ENCODE measurements at places on chromosomes 11 and 22.
A peak's percentile ranks its signal among the peaks of the same experiment; 100 is the strongest.

- no peak for DNase-seq
Measured at GRCh38 chr11:116535994-116536393, 236.8 kb downstream of the BUD13 start.

DNA sequence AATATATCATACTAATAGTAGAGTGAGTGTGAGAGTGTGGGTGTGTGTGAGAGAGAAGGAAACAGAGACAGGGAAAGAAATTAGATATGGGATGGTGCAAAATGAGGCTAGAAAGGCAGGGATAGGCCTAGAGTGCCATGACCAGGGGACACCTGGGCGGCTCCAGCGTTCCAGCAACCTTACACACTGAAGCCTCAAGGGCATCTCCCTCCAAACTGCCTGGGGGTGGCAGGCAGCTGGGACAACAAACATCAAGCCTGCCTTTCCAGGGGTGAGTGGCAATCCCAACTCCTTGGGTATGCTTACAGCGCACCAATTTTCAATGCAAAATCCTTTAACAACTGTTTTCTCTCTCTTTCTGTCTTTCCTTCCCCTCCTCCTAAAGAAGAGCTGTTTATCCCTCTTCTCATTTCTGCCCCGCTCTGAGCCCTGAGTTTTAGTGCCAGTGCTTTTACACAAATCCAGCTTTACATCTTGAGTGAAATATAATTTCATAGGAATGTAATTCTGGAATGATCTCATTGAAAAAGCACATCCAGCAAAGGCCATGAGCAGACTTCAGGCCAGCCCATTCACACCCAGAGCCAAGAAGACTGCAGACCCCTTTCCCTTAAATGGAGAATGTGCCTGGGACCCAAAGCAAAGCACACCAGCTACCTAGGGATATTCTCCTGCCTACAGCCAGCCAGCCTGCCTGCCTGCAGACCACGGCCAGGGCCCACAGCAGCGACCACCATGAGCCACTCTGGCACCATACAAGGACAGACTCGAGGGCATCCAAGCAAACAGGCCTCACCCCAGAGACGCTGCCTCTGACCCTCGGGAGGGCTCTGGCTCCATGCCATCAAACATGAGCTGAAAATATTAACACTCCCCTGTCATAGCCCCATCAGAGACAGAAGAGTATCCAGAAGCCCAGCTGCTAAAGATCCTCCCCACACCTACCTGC lies 90.3 kb downstream of the RPL27A start:
- no peak for DNase-seq

DNA sequence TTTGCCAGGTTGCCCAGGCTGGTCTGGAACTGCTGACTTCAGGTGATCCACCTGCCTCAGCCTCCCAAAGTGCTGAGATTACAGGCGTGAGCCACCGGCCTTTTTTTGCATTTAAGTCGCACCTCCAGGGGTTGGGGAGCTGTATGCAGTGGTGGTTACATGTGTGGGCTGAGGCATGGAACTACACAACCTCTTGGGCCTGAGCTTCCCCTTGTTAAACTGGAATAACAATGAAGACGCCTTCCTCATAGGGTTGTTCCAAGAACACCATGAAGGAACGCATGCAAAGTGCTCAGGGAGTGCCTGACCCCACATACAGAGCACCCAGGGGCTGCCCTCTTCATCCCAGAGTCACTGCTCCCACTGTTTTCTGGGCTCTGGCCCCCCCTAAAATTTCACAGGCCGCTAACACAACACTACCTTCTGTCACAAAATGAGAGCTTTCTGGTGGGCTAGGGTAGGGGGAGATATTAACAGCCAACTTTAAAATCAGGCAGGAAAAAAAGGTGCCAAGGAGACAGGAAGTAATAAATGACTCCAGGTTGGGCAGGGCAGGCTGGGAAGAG lies 1.3 kb upstream of the FAM118A start:
- no peak for DNase-seq

DNA sequence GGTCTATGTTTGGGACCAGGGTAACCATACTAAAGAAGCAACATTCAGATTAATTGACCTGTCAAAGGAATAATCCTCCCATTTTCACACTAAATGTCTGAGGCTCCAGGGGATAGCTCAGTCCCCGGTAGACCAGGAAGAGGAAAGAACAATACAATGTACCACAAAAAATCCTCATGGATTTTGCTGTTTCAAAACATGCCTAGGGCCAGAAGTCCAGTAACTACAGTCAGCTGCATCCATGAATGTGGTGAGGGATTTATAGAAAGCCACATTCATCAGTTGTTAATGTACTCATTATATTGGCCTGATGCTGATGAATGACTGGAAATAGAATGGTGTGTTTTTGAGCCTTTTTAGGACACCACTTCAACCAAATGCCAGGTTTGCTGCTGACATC lies 6.9 kb upstream of the ETS1 start:
- DNase-seq = no peak

GRCh38 chr11:94602430-94603372 lies 35.5 kb downstream of the PIWIL4 start:
- peak; percentile 43 for DNase-seq

GRCh38 chr11:72313912-72314598 lies 70.1 kb upstream of the PHOX2A start:
- no peak for DNase-seq

GRCh38 chr11:95739108-95739938 lies 50.3 kb downstream of the FAM76B start:
- no peak for DNase-seq

- DNase-seq = no peak
Measured at GRCh38 chr11:36093548-36093947, 149.7 kb downstream of the LDLRAD3 start.

- DNase-seq = no peak
Measured at GRCh38 chr22:29693671-29694070, 26.1 kb upstream of the CABP7 start.

DNA sequence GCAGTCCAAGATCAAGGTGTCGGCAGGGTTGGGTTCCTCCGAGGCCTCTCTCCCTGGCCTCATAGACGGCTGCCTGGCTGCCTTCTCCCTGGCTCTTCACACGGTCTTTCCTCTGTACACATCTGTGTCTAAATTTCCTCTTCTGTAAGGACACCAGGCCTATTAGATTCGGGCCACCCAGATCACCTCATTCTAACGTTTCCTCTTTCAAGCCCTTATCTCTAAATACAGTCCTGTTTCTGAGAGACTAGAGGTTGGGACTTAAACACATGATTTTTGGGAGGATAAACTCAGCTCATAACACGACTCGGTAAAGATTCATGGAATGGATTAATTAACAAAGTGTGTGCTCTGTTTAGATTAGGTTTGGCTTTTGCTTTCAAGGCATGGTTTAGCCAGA lies 136.0 kb upstream of the SORL1-AS1 start:
- DNase-seq = no peak

DNA sequence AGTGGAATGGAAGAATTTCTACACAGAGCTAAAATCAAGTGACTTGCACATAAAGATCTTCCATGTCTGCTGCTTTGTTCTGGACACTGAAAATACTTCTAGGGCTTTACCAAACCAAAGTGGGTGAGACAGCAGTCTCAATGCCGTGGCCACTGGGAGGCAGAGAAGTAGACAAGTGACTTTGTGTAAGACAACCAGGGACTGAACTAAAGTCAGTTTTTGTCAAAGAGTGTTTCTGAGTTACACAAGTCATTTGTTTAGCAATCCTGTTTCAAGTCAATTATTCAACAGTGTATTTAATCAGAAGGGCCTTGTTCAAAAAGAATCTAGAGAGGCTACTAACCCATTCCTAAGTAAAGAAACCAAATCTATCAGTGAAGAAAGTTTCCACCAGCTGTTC lies 46.6 kb downstream of the TCP11L1 start:
- DNase-seq = no peak

GRCh38 chr11:77669848-77670511 lies 32.4 kb upstream of the CLNS1A start:
- DNase-seq = peak; percentile 1

GRCh38 chr11:81839976-81840375 lies 893.7 kb downstream of the FAM181B start:
- no peak for DNase-seq

GRCh38 chr11:7894251-7894650 lies 36.8 kb downstream of the OR10A6 start:
- no peak for DNase-seq

DNA sequence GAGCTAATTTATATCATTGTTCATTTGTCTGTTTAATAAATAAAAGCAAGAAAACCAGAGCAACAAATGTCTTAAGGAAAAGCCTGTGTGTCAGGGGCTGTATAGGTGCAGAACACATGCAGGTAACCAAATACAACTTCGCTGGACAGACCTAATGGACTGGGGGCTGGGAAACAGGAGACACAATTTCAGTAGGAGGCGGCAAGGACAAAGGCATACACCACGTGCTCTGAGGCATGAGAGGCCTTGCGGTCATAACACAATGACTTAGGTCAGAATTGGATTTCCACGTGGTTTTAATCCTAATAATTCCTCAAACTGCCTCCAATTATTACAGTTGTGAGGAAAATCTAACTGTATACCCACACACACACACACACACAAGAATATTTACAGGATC lies 8.7 kb upstream of the GLB1L3 start:
- DNase-seq = no peak

DNA sequence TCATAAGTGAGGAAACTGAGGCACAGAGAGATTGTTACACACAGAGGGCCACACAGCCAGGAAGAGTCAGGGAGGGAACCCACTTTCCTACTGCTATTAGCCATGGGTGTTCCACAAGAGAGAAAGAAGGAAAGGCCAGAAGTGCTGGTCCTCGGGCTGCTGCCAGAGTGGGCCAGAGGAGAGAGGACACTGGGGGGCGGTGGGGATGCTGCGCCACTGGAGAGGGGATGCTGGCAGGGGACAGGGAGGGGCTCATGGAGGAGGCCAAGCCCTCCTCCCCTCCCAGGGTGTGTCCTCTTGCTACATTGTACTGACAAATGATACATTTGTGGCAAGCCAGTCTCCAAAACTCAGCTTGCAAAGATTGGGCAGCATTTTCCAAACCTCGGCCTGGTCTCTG lies 9.9 kb downstream of the IL10RA start:
- no peak for DNase-seq

- DNase-seq = no peak
Measured at GRCh38 chr22:19579115-19579811, 55.1 kb upstream of the CLDN5 start.

DNA sequence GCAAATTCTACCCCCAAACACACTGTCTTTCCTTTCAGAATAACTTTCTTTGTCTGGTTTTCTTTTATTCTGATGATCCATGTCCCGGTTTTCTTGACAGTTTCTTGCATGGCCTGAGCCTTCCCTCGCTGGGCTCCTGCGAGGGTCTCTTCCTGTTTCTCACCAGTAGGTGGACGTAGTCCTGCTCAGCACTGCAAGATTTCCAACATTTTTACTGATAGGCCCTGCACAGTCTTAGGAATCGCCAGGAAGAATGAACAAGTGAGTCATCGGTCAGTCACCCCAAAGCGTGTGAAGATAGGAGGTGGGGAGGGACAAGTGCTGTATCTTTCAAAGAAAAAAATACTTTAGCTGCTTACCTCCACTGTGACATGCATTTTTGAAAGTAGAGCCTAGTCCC lies 16.9 kb upstream of the KIRREL3 start:
- no peak for DNase-seq

GRCh38 chr22:38843657-38844314 lies at the start of gene NPTXR:
Gene NPTXR, minus strand, starts transcription at chr22:38844028.
- DNase-seq = no peak

- no peak for DNase-seq
Measured at GRCh38 chr11:17777086-17777737, 42.6 kb downstream of the KCNC1 start.

GRCh38 chr22:21014726-21015465 lies at the start of gene P2RX6:
Gene P2RX6, plus strand, starts transcription at chr22:21015165. Its CDS starts 10 bp downstream, at chr22:21015175.
- DNase-seq = no peak

- DNase-seq = no peak
Measured at GRCh38 chr22:45683680-45684079, 12.0 kb downstream of the ATXN10 start.

DNA sequence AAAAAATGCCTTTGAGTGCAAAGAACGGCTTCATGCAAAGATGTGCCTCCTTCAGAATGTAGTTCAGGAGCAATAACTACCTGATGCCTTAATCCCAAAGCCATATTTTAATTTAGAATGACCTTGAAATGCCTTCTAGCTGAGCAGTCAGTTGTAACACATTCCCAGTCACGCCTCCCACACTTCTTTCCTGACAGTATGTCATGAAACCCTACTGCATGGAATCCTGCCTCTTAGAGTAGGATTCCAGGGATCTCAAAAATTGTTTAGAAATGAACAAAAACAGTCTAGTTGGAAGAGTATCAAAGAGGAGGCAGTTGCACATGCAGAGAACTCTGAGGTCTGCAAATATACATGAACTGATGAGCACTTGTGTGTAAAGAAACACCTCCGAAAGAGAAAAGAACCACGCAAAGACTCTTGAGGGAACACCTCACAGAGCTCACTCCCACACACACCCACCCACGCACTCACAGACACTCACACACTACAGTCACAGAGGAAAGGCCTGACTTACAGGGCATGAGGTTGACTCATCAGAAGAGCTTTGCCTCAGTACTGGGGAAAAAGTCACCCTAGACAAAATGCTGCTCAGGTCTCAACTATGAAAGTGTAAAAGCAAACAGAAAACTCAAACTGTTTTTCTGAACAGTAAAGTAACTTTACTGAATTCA lies 77.4 kb downstream of the GGTLC2 start:
- DNase-seq = no peak

DNA sequence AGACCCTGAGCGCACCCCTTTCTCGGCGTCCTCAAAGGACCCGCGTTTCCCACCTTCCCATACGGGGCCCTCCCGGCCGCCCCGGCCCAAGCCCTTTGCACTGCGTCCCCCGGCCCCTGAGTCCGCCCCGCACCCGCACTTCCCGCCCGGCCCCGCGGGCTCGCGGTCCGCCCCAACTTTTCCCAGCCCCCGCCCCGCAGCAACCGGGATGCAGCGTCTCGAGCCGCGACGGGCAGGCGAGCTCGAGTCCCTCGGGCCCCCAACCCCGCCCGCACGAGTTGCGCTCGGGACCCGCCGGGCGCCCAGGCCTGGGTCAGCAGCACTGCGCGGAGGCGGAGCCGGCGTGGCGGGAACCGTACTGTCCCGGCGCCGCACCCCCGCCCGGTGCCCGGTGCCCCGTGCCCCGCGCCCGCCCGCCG lies 371 bp downstream of the SMCO4 start:
- no peak for DNase-seq

DNA sequence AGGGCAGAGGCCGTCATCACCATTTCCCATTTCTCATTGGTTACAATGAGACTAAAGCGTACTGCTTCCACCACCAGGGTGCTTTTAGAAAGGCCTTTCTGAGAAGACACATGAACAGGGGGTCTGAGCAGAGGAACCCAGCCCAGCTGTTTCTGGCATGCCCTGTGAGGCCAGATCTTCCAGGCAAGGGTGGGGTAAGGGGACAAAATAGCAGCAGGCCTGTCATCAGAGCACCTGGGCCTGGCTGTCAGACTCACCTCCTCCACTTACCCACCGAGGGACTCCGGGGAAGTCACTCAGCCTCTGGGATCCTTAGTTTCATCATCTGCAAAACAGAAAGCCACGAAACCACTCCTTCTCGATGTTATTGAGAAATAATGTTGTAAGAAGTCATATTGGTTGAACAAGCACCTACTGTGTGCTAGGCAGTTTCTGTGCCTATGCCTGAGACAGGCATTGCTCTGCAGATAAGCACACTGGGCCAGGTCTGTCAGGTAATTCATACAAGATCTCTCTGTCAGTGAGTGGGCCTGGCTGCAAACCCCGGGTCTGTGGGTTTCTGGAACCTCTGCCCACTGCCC lies 8.8 kb upstream of the WNT11 start:
- DNase-seq = no peak

All from pulmonary artery endothelial cell (primary cell).